ENCODE measurements at places on chromosomes 3 and 15.

- DNase-seq = no peak
Measured at GRCh38 chr3:36546226-36546625, 165.9 kb downstream of the STAC start.

DNA sequence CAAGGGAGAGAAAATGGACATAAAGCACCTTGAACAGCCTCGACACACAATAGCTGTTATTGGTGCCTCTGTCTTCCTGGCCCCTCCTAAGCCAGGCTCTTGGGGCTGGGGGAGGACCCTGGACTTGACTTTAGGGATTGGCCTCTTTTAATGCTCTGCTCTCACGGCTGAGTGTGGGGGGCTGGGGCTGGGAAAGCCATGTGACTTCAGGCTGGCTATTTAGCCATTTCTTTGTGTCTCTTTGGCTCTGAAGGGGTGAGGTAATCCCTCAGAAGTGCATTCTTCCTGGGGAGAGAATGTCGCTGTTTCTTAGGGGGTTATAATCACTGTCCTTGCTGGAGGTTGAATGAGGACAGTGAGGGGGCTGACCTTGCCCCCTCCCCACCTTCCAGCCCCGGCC, 26.2 kb downstream of the MAGEF1 start:
- no peak for DNase-seq

GRCh38 chr15:31230630-31231485, 95.8 kb upstream of the KLF13 start:
- no peak for DNase-seq

- DNase-seq = no peak
Measured at GRCh38 chr3:170753421-170754310, 116.3 kb downstream of the RPL22L1 start.

Data from activated naive CD4-positive, alpha-beta T cell treated with anti-CD3 and anti-CD28 coated beads, Interleukin-2, amount 50 U/mL, for 16 hours (primary cell).